ENCODE measurements at places on chromosomes 3 and 15.
A peak's percentile ranks its signal among the peaks of the same experiment; 100 is the strongest.

GRCh38 chr3:101925564-101925963 is 76.2 kb downstream of the NFKBIZ start:
- no peak for DNase-seq

DNA sequence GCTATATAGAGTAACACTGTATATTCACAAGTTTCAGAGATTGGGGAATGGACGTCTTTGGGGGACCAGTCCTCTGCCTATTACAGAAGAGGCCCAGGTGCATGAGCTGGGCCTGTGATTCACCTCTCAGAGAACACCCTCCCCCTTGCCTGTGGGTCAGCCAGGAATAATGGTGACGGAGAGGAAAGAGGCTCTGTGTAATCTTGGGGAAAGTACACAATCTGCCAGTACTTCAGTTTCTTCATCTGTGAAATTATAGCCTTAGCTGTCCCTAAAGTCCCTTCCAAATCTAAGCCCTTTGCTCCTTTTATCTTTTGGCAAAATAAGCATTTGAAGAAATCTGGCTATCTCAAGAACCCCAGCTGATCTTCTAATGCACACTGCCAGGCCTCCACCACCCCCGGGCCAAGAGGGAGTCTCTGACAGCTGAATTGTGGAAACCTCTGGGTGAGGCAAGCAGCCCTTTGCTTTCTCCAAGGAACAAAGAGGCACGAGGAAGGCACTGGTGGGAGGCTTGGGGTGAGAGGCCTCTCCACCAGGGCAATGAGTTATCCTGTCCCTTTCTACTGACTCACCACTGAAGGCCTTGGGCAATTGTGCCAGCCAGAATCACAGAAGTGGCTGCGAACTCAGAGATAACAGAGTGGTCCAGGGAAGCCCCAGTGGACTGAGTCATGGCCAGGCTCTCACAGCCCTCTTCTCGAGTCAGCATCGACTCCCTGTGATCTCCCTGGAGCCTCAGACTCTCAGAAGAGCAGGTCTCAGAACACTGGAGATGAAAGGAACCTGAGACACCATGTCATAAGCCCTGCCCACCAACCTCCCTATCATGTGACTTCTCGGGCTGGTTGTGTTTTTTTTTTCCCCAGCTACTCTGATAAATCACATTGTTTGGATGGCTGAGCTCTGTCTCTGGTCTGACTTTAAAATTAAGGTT is 31.8 kb downstream of the CCNL1 start:
- DNase-seq: peak; percentile 69

DNA sequence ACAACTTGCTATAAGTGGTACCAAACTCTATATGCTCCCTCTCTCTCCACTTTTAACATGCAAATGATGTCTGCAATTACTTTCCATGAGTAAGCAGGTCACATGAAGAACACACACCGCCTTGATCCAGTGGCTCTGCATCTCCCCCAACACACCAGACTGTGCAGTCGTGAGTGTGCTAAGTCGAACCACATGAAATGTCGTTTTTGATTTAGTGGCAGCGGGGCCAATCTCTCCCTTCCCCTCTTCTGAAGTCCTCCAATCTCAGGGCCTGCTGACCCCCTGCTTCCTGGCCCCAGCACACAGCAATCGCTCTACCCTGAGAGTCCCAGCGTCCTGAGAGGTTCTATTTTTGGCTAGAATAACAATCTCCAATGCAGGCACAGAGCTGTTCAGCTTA is 312.5 kb downstream of the SHQ1 start:
- no peak for DNase-seq

DNA sequence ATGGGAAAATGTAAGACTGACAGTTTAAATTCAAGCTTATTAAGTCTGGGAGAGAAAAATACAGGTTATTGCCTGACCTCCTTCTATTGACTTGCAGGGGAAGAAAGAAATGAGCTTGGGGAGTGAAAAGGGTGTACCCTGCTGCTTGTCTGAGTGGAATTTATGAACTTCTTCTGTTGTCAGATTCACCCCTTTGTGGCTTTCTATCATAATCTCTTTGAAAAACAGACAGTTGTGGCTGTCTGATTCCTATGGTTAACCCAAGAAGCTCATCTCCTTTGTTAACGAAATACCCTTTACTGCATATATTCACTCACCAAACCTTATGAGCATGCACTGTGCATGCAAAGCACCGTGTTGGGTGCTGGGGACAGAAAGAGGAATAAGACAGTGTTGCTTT is 22.5 kb downstream of the GPD1L start:
- no peak for DNase-seq

- no peak for DNase-seq
Observed at GRCh38 chr15:45690581-45691260, 55.9 kb downstream of the SQOR start.

- no peak for DNase-seq
Observed at GRCh38 chr15:74130155-74130848, at the start of gene ISLR2. Gene ISLR2, plus strand, starts transcription at chr15:74130586. Its CDS starts 2,169 bp downstream, at chr15:74132755.

GRCh38 chr3:176633511-176633910 is 563.8 kb downstream of the TBL1XR1 start:
- DNase-seq: no peak

DNA sequence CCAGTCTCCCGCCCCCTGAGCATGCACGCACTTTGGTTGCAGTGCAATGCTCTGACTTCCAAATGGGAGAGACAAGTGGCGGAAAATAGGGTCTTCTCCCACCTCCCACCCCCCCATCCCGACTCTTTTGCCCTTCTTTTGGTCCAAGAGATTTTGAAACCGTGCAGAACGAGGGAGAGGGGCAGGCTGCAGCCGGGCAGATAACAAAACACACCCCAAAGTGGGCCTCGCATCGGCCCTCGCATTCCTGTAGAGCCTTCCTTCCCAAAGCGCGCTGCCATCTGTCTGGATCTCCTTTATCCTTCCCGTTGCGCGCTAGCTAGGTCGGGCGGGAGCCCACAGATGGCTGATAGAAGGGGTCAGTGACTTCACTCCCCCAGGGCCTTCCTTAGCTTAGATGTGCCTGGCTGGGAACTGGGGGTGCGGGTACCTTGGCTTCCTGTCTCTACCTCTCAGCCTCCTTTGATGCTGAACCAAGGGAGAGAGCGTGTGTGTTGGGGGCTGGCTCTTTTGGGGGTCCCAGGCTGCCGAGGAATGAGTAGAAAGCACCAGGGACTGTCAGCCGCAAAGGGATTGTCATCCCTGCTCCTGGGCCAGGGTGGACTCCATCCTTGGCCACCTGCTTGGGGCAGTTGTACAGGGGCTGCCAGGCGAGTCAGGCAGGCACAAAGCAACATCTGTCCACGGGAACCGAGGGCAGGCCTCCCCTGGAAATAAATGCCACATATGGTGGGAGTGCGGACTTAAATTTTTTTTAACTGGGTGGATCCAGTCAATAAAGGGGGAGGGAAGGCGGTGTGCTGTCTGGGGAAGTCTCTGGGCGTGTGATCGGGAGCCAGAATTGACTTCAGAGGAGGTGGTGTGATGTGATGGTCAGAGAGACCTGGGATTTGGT is 1.8 kb downstream of the SMAD3 start:
- DNase-seq: no peak

- DNase-seq: no peak
Observed at GRCh38 chr3:39910826-39911464, 101.5 kb downstream of the MYRIP start.

GRCh38 chr3:158863247-158863646 is 61.4 kb downstream of the MFSD1 start:
- DNase-seq: no peak

DNA sequence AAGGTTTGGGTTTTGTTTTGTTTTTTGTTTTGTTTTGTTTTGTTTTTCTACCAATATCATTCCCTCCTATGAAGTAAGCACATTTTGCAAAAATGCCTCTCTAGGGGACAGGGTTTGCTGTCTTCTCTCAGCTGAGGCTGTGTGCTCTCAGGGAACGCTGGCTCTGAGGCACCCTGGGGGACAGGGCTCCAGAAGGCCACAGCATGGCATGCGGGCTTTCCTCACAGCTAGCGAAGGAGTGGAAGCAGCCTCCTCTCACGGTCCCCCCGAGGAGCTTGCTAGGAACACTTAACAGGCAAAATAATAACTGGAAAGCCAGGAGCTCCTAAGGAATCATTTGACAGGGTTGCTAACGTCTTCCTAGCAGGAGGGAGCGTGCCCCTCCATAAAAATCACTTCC is 227.7 kb upstream of the ST8SIA2 start:
- DNase-seq: no peak

DNA sequence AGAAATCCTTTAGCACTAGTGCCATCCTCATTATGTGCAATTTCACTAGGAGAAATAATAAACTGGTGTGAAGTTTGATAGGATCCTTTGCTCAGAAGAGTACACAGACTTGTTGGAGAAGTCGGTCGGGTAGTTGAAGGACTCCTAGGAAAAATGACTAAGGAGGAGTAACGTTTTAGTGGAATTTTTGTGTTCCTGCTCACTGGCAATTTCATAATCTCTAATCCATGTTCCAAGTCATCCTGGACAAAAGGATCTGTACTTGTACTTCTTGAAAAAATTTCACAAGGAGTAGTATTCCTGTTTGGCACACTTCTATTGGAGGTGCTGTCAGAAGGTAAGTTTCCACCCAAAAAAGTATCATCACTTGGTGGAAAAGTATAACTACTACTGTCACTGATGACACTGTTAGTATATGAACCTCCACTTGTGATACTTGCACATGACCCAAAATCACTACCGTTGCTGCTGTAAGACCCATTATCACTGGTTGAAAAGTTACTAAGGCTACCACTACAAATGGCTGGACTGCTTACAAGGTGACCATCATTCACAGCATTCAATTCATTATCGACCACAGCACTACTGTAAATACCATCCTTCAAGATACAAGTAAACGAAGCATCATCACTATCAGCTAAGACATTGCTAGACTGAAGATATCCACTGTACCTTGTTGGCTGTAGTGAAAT is 77.4 kb downstream of the NEDD4 start:
- no peak for DNase-seq

- no peak for DNase-seq
Observed at GRCh38 chr3:193134856-193135255, 106.2 kb upstream of the PLAAT1 start.

DNA sequence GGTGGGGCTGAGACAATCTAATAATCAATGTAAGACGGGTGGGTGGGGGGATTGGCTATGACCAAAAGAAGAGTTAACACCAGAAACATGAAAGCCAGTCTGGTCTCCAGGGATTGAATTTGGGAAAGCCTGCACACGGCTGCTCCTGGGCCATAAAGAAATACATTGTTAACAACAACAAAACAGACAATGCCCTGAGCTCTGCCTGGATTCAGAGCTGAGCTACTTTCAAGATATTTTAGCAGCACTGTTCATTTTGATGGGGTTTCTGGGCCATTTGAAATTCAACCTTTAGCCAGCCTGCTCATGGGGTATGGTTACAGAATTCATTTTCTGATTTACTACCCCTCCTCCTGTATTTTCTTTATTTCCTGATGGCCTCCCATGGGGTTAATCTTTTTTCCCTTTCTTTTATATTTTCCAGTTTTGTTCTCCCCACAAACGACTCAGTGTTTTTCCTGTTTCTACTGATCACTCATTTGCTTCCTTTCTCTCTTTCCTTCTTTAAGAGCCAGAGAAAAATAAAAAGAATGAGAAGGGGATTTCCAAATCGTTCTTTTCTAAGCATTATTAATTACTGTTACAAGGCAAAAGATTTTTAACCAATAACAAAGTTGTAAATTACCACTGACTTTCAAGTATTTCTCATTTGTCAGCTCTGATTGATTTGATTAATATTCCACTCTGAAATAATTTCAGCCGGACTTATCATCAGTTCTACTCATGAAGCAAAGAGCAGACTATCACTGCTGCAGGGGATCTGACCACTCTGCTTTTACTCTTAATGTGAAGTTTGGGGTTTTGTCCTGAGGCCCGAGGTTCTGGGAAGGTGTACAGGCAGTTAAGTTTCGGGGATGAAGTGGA is 19.6 kb downstream of the NR2F2 start:
- DNase-seq: no peak

DNA sequence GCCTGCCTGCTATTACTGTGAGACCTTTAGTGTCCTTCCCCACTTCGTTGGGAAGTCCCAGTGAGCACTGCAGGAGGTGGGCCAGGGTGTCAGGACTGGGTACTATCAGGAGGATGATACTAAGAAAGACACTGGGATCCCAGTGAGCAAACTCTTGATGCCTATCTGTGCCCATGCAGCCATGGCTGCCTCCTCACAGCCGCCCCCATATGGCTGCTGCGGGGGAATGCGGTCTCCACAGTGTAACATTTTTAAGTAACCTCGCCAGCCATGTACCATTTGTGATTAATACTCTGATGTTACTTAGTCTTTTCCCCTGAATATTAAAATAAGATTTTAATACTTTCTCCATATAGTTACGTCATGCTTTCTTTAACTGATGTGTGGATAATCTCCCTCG is 312.2 kb downstream of the RYR3 start:
- DNase-seq: no peak

- no peak for DNase-seq
Observed at GRCh38 chr3:132289316-132289715, 27.9 kb upstream of the ACP3 start.

DNA sequence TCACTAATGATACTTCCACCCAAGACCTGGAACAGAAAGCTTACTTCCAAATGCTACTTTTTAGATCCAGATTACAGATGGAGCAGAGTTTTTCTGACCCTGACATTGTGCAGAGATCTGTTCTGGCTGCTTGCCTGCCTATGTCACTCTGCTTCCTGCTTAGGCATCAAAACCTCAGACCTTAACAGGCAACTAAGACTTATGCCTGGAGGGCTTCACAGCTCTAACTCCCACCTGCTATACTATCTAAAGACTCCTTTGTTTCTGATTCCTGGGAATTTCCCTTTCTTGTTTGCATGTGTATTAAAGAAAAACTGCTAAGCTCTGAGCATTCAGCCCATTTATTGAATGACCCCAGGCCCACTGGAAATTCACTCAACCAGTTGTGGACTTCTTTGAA is 157.4 kb upstream of the NPHP3 start:
- no peak for DNase-seq

DNA sequence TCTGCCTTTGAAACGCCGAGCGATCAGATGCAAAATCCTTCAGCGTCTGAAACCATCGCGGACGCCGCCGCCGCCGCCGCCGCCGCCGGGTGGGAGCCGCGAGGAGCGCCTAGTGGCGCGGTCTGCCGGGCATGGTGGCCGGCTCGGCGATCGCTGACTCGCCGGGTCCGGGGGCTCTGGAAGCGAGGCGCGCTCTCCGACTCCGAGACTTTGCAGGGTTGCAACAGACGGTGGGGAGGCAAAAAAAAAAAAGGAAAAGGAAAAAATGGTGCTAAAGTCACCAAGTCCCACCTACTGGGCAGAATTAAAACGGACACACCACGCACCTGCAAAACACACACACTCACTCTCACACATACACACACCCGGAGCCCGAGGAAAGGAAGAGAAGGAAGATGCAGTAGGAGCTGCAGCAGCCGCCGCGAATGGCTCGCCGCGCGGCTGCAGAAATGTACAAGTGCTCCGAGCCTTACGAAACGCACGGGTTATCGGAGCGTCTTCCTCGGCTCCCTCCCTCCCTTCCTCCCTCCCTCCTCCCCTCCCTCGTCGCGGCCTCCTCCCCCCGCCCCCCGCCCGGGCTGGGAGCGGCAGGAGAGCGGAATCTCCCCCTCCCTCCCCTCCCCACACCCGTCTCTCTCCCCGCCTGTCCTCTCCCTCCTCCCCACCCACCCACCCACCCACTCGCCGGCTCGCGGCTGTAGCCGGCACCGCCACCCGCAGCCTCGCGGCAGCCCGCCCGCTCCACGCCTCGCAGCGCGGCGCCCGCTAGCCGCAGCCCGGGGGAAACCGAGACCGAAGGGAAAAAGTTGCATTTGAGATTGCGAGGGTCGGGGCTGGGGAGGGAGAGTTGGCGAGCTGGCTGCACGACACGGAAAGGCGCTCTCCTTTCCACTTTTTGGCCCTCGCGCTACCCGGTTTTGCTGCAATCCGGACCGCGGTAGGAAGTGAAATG is at the start of gene NTRK3:
NTRK3 (minus strand) TSS at position 461 of the 952 bp plus-strand sequence. CDS start 586 bp downstream, outside the sequence.
- DNase-seq: no peak

- DNase-seq: no peak
Observed at GRCh38 chr15:80789796-80790195, 10.6 kb downstream of the CEMIP start.

All from activated T-cell treated with anti-CD3 and anti-CD28 coated beads for 48 hours (primary cell).